Stimulated activated CD8-positive, alpha-beta memory T cell treated with anti-CD3 and anti-CD28 coated beads, Interleukin-12 subunit alpha, Interleukin-12 subunit beta, amount 100 ng/mL, for 4 hours (primary cell): ENCODE measurements at places on chromosomes 6 and 20.

DNA sequence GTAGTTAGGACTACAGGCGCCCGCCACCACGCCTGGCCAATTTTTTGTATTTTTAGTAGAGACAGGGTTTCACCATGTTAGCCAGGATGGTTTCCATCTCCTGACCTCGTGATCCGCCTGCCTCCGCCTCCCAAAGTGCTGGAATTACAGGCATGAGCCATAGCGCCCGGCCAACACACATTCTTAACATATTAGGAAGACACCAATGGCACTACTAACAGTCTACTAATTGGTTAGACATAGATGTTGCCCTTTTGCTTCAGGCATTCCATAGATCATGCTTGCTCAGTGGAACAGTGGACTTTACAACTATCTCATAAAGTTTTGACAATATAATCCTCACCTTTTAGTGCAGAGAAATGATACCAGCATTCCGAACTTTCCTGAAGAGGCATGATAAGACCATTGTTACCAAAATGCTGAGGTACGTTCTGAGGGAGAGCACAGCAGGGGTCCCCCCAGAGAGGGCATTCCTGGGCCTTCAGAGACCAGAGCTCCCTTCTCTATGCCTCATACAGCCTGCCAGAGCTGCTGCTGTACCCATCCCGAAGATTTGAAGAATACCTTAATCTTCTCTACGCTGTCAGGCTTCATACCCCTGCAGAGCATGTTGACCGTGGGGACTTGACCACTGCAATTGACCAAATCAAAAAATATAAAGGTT, 89.4 kb downstream of the ECT2L start:
- DNase-seq, result no peak

- no peak for DNase-seq
Measured at GRCh38 chr6:107132330-107132954, 17.1 kb upstream of the BEND3 start.

DNA sequence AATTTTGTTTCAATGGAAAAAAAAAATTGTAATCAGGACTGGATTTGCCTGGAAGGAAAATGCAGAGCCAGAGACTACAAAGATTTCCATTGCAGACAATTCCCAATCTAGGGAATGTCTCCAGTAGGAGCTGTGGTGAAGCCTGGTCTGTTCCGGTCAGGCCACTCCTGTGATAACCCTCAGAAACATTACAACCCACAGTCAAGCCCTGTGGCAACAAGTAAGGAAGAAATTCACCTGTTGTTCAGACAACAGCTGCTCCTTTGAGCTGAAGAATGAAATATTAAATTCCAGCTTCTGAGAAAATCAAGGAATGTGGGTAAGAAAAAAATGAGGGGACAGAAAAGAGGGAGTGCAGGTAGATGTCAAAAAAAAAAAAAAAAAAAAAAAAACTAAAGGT, 8.0 kb downstream of the PRKN start:
- no peak for DNase-seq

- DNase-seq, result no peak
Measured at GRCh38 chr6:87905101-87905641, 142.5 kb upstream of the SPACA1 start.

DNA sequence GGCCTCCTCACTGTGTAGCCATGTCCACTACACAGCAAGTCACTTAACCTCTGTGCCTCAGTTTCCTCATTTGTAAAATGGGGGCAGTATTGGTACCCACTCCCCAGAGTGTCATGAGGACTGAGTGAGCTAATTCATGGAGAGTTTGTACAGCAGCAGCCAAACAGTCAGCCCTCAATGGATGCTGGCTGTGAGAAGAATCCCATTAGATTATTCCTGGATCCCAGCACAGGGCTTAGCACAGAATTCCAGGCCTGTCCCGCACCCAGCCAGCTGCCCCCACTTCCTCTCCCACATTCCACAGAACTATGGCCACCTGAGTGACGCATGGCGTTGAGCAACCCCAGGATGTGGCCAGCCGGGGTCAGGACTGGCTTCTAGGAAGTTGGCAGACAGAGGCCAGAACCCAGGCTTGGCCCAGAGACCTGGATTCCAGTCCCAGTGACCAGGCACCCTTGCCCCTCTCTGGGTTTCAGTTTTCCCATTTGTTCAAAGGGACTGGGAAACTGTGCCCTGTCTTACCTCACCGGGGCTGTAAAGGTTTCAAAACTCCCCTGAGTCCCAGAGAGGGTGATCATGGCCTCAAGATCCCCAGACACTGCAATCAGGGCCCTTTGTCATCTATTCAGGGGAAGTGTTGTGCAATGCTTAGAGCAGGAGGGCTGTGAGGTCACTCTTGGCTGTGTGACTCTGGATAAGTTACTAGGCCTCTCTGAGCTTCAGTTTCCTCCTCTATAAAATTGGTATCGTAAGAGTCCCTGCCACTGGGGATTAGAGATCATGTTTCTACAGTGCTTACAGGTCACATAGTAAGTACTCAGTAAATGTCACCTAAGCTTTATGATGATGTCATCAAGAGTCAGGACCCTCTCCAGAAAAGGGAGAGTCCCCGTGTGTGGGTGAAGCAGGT, 3.0 kb upstream of the TGM2 start:
- no peak for DNase-seq

GRCh38 chr20:42775037-42775436, 414.7 kb downstream of the PTPRT start:
- no peak for DNase-seq

GRCh38 chr6:168574075-168574698, 133.2 kb downstream of the SMOC2 start:
- DNase-seq, result no peak

DNA sequence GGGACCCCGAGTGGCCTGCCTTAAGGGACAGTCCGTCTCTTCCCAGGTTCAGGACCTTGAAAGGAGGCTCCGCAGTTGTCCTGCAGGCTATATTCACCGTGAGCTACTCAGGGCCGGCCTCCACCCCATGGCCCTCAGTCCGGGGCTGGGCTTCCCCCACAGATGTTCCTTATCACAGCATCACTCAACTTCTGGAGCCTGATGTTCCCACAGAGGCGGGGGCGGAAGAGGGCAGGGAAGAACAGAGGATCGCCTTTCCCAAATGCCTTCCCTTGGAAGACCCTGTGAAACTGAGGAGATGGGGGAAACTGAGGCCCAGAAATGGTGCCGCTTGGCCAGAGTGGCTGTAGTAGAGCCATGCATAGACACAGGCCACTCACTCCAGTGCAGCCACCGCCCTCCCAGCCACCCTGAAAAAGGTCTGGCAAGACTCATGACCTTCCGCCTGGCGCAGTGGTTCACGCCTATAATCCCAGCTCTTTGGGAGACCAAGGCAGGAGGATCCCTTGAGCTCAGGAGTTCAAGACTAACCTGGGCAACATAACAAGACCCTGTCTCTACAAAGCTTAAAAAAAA, 4.3 kb upstream of the COX4I2 start:
- DNase-seq, result no peak

DNA sequence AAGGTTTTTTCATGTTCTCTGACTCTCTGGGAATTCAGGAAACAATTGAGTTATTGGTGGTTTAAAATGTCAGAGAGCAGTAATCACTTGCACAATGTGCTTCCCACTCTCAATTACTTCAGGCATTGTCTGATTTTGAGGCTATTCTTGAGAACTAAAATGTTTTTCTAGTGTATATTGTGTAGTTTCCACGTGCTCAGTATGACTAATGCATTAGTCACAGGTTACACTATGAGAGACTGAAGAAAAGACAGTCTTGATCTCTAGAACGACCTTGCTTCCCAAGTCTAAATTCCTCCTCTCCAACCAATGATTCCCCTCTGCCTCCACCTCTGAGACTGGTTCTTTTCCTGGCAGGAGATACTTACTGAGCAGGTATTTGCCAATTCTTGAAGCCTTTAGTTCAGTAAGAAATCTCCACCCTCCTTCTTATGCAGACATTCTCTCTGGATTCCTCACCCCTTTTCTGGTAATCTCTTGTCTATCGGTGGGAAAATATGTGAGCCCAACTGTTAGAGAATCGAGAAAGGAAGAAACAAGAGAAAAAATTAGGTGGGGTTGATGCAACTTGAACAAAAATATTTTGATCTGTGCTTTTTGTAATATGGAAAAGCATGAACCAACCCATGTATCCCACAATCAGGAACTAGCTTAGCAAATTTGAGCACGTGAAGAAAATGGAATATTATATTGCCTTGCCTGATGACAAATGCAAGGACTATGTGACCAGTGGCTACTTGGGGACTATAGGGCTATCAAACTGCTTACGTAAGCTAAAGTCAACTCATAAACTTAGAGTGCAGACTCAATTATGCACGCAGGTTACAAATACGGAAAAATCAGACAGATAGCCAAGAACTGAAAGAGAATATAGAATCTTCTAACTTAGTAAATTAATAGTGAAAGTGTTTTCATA, 61.1 kb upstream of the SLC22A16 start:
- DNase-seq, result no peak

DNA sequence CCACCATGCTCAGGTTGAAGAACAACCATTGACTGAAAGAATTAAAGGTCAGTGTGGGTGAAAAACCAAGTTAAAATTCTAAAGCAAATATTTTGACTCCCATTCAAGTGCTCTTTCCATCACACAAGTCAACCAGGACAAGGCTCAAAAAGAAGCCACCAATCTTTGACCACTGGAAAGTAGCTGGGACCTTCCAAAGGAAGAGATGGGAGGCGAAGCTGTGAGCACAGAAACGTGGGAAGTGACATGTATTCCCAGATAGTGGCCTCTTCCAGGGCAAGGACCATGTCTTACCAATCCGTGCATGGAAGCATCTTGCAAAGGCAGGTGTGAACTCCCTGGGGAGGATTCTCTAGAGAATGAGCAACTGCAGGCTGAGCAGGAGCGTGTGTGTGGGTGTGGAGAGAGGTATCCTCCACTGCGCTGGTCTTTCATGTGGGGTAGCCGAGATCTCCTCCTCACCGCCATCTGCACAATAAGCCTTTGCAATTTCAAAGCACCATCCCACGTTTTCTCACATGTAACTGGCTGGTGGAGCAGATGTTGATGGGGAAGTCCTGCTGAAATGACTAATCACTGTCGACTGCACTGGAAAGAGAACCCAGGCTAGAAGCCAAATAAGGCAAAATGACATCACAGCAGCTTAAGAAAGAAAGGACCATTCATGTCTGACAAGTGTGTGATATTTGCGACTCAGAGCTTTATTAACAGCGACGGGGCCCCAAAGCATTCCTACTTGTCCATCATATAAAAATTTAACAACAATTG, 189.4 kb upstream of the RREB1 start:
- DNase-seq, result peak; percentile 29

DNA sequence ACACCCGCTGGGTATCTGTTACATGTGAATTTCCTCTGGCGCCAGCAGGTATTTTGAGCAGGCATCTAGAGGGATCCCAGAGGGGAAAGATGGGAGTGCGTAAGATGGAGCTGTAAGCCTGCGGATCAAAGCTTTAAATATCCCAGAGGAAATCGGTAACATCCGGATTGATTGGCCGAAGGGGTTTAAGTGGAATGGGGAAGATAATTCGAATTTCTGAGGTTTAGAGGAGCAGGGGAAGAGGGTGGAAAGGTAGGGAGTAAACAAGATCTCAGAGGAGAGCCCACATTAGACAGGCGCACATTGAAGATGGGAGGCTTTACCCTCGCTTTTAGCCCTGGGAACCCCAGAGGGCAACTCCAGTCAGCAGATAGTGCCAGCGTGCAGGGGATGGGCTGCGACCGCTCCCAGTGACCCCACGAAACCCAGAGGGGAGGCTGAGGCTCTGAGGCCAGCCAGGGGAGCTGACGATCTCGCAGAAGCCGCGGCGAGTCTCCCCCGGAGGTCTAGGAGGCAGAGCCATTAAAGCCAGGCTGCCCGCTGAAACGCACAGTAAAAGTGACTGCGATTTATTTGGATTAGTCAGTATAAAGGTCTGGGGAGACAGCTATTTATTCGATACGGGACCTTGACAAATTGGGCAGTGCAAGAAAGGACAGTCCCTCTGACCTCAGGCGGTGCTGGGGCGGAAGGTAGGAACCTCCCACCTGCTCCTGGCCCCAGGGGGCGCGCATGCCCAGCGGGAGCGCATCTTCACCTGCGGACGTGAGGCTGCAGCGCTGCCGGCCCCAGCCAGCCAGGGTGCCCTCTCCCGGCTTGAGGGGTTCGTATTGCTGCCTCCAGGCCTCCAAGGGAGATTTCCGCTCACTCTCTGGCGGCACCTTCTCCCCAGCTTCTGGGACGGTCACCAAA, 34.3 kb upstream of the TCF21 start:
- no peak for DNase-seq

GRCh38 chr6:108872575-108872974, 24.4 kb downstream of the ARMC2 start:
- DNase-seq, result no peak

DNA sequence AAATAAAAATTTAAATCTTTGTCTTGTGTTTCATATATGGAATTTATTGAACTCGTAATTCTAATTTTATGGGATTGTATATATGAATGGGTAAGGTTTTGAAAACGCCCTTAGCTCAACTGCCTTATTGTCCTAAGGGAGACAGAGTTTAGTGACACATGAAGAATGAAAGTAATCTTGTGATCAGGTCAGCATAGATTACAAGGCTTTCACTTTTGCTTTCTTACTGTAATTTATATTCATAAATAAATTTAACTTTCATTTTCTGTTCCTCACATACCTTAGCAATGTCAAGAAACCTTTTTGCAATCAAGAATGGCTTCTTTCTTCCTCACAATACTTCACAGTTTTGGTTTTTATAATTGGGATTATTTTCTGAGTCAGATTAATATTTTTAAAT, 14.4 kb downstream of the KPNA5 start:
- DNase-seq, result no peak

DNA sequence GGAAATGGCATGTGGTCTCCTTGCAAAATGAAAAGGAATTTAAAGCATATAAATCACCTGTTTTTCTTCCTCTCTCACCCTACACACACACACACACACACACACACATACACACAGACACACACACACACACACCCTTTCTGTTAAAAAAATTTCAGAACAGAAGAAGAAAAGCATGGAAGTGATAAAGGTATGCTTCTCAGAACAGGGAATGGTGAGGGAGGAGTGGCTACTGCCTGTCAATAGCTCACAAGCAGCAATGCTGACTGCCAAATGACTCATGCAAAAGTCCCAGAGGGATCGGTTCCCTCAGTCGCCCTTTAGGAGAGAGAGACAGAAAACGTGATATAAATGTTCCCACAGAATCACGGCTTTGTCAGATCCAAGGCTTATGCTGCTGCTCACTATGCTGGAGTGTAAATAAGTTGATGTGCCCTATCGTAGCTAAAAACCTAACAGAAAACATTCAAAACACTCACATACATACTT, 102.6 kb downstream of the IBTK start:
- DNase-seq, result no peak

- no peak for DNase-seq
Measured at GRCh38 chr6:136860043-136860442, 37.7 kb downstream of the PEX7 start.
